ENCODE measurements at places on chromosomes 13 and 19.

GRCh38 chr19:7917267-7918061 is 2.7 kb upstream of the SNAPC2 start:
- DNase-seq: no peak

DNA sequence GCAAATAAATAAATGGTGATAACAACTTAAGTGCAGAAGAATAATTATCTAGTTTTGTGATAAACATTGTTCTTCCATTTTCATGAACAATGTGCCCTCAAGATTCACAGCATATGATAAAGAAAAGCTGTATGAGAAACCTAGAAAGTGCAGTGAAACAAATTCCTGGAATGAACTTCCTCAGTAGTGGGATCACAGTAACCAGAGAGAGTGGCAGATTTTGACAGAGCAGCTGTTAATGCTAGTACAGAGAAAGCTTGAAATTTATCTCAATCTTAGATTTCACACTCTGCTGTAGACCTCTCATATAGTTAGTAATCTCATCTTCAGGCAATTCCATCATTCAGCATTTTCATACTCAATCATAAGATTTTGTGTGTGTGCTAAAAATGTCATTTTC is 664.9 kb downstream of the PCDH9 start:
- no peak for DNase-seq

- DNase-seq: peak; percentile 35
Observed at GRCh38 chr13:76885203-76886004, 801 bp downstream of the KCTD12 start.

DNA sequence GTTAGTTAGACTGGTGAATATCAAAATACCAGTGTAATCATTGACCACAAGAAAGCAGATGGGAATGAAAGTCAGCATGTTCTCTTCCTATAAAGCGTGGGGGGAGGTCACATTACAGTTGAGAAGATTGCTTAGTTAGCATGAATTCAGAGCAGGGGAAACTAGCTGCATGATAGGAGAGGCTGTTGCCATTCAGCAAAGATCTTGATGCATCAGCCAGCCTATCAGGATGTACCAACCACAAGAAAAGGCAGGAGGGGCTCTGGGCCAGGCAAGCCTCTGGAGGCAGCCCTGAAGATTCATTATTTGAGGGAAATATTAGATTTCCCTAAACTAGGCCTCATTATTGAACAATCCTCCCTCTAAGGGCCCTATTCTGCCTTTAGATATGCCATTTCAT is 5.0 kb upstream of the MTMR6 start:
- DNase-seq: no peak

DNA sequence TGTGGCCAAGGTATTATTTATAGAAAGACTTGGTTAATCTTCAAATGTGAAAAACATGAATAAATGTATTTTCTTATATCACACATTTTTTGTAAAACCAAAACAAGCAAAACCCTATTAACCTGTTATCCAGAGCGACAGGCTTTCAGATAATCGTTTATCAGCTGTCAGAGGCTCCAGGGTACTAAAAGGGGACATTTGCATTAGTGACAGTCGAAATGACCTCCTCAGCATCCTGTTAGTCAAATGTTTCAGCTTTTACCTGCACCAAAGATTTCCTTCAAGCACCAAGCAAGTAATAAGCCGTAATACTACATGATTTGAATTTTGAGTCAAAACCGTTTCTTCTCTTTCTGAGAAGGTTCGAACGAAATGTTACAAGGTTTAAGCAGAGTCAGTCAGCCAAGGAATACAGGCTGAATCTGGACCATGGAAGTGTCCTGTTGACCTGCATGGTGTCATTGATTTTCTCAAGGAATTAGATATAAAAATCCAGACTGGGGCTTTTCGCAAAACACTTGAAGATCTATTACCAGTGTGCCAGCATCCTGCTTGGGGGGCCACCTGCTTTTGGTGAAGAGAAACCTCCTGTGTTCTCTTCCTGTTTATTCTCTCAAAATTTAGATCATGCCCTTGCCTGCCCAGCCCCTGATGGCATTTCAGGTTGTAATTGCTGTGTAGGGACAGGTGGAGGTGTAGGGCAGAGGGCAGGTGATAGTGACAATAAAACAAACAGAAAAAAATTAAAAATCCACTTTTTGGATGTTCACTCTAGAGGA is 11.3 kb upstream of the RFC3 start:
- no peak for DNase-seq

- no peak for DNase-seq
Observed at GRCh38 chr19:35069696-35070095, 28.2 kb downstream of the HPN start.

- DNase-seq: no peak
Observed at GRCh38 chr19:23481043-23481442, 85.8 kb upstream of the ZNF91 start.

DNA sequence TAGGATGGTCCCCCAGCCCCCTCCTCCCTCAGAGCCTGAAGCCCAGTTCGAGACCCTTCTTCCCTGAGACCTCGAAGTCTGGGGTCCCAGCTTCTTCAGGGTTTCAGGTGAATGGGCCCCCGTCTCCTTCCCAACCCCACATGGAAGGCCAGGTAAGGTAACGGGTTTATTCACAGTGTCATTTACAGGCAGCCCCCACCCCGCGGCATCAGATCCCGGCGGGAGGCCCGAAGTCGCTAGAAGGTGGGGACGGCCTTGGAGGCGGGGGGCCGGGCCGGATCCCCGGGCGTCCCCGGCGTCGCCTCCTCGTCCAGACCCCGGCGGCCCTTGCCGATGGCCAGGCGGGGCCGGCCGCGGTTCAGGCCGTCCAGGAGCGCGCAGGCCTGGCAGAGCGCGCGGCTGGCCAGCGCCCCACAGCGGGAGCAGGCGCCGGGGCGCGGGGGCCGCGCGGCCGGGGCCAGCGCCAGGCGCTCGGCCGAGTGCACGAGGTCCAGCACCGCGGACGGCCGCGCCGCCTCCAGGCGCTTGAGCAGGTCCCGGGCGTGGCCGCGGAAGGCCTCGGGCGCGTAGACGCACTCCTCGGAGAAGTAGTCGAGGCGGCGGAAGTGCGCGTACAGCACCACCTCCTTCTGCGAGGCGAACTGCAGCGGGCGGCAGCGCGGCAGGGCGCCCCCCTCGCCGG is 9.7 kb downstream of the CTU1 start:
- DNase-seq: no peak

DNA sequence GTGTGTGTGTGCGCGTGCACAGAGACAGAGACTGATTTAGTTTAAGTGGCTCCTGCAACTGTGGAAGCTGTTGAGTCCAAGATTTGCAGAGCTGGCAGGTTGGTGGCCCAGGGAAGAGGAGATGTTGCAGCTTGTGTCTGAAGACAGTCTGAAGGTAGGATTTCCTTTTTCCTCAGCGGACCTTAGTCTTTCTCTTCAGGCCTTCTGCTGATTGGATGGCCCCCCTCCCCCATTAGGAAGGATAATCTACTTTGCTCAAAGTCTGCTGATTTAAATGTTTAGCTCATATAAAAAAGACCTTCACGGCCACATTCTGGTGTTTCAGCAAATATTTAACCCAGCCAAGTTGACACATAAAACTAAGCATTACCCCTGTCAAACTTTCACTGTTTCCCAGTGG is 84.3 kb downstream of the SLC15A1 start:
- DNase-seq: no peak

- no peak for DNase-seq
Observed at GRCh38 chr19:31461814-31462539, 112.7 kb upstream of the TSHZ3 start.

- DNase-seq: no peak
Observed at GRCh38 chr13:110332750-110333149, 25.7 kb downstream of the COL4A2 start.

DNA sequence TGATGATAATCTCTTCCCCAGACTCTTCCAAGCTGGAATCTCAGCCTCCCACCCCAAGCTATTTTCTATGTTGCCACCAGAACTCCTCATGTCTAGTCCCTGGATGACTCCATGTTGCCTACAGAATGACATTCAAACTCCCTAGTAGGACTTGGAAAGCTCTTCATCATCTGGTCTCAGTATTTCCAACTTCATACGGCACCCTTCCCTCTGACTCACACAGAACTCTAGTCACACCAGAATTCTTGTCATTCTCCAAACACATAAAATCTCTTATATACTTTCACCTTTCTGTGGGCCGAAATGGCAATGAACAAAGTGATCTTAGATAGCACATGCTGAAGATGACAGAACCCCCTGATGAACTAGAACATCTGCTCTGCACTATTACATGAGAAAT is 86.2 kb downstream of the CAB39L start:
- DNase-seq: no peak

DNA sequence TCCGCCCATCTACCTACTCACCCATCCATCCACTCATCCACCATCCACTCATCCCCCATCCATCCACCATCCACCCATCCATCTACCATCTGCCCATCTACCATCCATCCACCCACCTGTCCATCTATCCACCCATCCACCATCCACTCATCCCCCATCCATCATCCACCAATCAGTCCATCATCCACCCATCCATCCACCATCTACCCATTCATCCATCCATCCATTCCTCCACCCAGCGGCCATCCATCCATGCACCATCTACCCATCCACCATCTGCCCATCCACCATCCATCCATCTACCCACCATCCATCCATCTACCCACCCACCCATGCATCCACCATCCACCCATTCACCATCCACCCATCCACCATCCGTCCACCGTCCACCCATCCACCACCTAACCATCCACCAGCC is 13.6 kb upstream of the JUND start:
- DNase-seq: no peak

- no peak for DNase-seq
Observed at GRCh38 chr19:36169084-36169760, 17.0 kb upstream of the COX7A1 start.

GRCh38 chr13:79307866-79308298 is 98.2 kb downstream of the RBM26 start:
- no peak for DNase-seq

DNA sequence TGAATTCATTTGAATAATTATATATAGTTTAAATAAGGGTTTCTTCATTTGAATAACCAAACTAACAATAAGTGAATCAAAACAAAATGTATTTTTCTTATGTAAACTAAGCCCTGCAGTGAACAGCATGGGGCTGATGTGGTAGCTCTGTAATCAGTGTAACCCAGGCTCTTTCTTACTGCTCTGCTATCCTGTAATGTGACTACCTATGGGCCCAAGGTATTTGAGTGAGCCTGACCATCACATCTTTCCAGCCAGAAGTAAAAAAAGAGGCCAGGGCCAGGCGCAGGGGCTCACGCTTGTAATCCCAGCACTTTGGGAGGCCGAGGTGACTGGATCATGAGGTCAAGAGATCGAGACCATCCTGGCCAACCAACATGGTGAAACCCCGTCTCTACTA is 494.6 kb downstream of the DCT start:
- no peak for DNase-seq

DNA sequence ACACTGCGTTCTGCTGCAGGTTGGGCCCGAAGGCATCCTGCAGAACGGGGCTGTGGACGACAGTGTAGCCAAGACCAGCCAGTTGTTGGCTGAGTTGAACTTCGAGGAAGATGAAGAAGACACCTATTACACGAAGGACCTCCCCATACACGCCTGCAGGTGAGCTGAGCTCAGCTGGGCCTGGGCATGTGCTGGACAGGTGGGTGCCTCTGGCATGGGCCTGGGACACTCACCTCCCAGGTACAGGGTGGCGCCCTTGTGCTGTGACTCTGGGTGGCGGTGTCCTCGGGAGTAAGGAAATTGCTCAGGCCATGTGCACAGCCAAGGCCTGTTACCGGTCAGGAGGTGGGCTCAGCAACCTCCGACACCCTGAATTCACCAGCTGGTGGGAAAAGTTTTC is 14.2 kb downstream of the UPF1 start:
- no peak for DNase-seq

DNA sequence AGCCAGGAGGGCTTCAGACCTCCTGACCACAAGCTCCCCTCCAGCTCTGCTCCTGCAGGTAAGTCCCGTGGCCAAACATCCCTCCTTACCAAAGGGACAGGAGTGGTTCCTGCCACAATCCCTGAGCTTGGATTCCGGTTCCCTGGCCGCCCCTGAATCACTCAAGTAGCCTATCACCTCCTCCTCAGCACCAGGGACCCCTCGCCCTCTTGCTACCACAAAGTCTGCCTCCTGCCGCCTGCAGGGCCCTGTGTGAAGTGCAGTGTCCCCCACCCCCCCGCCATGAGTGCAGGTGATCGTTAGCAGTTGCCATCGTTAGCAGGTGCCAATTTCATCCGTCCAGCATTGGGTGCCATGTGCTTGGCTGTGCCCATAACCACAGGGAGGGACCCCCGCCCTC is 40.8 kb upstream of the RANBP3 start:
- no peak for DNase-seq

GRCh38 chr13:98386637-98387036 is 190.3 kb downstream of the STK24 start:
- DNase-seq: no peak

DNA sequence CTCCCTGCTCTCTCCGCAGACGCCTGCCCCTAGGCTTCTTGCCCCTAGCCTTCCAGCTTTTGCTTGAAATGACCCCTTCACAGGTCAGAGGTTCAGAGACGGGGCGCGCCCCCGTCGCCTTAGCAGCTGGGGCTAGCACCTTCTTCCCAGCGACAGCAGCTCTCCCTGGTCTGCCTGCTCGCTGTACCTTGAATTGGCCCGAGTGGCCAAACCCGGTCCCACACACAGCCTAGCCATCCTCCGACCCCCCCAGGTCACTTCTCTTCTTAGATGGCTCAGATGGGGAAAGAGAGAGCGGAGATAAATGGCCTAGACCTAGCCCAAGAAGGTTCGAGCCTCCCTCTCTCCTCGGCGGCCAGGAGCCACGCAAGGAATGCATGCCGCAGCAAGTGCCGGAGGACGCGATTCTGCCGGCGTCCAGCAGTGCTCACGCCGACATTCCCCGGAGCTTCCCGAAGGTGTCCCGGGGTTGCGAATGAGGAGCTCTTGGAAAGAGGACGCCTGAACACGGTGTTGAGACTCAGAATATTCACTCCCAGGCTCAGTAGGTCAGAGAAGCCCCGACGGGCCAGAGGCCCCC is 1.3 kb downstream of the CDX2 start:
- no peak for DNase-seq

- DNase-seq: no peak
Observed at GRCh38 chr19:49481020-49481683, 6.3 kb upstream of the RPL13A start.

DNA sequence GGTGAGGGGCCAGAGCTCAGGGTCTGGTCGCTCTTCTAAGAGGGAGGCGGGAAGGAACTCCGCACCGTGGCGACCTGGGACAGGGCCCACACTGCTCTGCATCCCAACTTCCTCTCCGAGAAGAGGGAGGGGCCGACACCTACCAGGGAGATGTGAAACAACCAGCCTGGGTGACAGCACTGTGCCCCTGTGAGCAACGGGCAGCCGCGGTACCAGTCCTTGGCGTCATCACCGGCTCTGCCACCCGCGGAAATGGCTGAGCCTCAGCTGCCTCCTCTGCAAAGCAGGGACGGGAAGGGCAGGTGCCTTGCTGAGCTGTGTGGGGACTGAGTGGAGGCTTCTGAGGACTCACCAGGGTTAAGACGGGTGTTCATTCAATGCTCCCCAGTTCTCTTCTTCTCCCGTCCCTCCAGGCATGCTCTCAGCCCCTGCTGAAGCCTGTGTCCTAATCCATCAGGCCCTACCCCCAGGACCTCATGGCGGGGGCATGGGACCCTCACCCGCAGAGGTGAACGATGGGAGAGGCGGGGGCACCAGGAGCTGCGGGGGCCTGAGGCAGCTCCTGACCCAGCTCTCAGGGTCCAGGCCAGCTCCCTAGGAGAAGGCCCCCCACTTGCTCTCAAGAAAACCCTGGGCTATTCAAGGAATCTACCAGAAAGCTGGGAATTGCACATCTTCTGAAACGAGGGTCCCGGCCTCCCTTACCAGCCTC is 9.3 kb downstream of the ZNF787 start:
- DNase-seq: no peak
